ENCODE measurements at places on chromosomes 7 and 10.

DNA sequence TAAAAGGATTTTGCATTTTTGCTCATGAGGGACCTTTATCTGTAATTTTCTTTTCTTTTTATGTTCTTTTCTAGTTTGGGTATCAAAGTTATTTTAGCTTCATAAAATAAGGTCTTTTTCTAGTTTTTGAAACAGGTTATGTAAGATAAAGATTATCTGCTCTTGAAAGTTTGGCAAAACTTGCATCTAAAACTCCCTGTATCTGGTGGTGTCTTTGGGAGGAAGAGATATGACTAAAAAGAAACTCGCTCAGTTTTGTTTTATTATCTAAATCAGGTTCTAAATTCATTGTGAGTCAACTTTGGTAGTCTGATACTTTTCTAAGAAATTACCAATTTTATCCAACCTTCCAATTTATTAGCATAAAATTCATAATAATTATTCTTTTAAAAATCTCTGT lies 55.1 kb downstream of the VCL start:
- DNase-seq: no peak

- DNase-seq: no peak
Observed at GRCh38 chr7:132865366-132866143, 216.3 kb downstream of the CHCHD3 start.

- DNase-seq: no peak
Observed at GRCh38 chr10:59285073-59285472, 77.3 kb downstream of the FAM13C start.

DNA sequence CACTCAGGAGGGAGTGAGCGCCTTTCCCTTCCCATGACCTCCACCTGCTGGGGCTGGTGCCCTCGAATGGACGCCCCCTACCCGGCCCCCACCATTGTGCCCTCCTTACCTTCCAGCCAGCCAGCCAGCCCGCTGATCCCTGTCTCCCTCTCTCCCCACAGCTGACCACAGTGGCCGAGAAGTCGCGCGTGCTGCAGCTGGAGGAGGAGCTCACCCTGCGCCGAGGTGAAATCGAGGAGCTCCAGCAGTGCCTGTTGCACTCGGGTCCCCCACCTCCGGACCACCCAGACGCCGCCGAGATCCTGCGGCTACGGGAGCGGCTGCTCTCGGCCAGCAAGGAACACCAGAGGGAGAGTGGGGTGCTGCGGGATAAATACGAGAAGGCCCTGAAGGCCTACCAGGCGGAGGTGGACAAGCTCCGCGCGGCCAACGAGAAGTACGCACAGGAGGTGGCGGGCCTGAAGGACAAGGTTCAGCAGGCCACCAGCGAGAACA lies 77.9 kb upstream of the GTF2IRD1 start:
- no peak for DNase-seq

- DNase-seq: no peak
Observed at GRCh38 chr10:21885940-21886339, 117.6 kb downstream of the DNAJC1 start.

DNA sequence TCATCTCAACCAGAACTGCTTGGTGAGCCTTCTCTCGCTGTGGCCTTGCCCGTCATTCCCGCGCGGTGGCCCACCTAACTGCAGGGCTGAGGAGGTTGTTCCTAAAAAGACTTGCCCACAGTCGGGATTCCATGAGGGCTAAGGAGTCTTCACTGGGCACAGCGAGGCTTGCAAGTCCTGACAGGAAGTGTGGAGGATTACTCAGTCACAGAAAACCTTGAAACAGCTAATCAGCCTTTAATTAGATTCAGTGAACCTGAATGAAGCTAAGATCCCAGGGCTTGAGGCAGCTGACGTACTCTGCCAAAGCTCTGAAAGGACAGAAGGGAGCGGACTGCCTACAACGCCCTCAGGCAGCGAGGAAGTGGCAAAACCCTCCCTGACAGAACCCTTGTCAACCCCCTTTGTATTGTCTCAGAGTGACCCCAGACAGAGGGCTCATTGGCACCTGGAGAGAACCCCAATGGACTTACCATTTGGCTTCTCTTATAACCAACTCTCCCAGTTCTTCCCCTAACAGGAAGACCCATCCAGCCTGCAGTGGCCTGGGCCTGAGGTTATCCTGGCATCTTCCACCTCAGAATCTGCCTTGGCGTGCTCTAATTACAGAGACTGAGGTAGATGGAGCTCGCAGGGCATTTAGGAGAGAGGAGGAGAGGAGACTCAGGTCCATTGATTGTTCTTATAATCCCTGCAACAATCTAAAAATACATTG lies 2.5 kb upstream of the LAMB4 start:
- DNase-seq: no peak

- peak; percentile 29 for DNase-seq
Observed at GRCh38 chr10:47026301-47027107, 115.3 kb downstream of the PTPN20 start.

DNA sequence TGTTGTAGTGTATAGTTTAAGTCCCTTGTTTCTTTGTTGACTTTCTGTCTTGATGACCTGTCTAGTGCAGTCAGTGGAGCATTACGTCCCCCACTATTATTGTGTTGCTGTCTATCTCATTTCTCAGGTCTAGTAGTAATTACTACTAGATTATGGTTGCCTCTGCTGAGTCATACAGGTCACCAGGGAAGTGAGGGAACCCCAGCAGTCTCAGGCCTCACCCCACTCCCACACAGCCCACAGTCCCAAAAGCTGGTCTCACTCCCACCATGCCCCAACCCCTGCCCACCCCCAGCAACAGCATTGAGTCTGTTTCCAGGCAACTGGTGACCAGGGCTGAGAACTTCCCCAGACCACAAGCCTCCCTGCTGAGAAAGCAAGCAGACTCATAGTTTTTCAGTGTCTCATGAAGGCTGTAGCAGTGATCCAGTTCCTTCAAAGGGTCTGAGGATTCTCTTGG lies 88.0 kb downstream of the PLXDC2 start:
- no peak for DNase-seq

- DNase-seq: peak; percentile 80
Observed at GRCh38 chr7:21944616-21945453, 864 bp downstream of the CDCA7L start.

Data from H7 (cell line).